Activated naive CD8-positive, alpha-beta T cell treated with anti-CD3 and anti-CD28 coated beads, Interleukin-2, amount 10 ng/mL, durations not matched to agents 7 days and 5 days (primary cell): ENCODE measurements at places on chromosomes 3 and 15.

GRCh38 chr15:92006186-92007028, 152.9 kb downstream of the SLCO3A1 start:
- no peak for DNase-seq

DNA sequence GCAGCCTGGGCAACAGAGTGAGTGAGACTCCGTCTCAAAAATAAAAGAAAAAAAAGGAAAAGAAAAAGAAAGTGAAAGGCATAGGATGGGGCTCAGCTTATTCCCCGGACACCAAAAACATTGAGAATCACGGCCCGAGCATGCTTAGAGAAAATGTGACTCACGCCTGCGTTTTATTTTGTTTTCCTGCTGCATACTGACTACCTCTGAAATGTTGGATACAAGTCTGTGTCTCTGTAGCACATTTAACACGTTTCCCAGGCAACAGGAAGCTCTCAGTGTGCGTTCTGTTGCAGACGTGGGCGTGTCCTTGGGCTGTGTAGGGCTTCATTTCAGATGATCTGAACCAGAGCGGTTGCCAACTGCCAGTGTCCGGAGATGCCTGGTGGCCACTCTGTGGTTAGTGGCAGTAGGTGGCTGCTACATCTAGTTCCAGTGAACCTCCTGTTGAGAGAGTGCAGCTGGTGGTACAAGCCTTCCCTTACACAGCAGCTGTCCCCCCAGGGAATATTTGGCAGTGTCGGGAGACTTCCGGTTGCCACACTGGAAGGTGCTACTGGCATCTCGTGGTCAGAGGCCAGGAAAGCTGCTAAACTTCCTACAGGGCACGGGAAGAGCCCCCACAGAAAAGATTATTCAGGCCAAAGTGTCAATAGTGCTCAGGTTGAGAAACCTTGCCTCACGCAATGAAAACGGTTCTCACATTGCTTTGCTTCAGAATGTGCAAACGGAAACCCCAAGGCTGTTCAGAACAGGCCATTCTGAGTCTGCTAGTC, 3.0 kb downstream of the SLC51A start:
- DNase-seq: no peak

- DNase-seq: no peak
Observed at GRCh38 chr3:27536491-27536890, 52.3 kb upstream of the SLC4A7 start.

DNA sequence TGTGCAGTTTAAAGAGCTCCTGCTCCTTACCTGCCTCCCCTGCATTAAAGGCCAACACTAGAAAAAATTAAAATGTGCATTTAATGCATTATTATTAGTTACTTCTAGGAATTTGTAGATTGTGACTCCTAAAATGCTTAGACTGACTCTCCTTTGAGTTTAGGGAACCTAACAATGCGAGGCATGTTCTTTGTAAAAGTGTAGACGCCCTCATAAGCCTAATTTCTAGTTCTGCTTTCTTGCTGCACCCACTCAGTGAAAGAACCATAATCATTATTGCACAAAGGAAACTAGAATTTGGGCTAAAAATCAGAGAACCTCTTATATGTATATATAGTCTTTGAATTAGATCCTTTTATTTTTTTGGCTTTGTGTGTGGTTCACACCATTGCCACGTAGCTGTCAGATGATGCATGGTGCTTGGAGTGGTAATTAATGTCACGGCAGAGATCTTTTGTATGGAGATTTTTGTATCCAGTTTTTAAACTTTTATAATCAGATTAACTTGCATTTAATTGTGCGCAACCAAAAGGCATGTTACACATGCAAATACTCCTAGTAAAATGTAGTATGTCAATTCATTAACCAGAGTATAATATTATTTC, 710 bp downstream of the ABHD10 start:
- no peak for DNase-seq

DNA sequence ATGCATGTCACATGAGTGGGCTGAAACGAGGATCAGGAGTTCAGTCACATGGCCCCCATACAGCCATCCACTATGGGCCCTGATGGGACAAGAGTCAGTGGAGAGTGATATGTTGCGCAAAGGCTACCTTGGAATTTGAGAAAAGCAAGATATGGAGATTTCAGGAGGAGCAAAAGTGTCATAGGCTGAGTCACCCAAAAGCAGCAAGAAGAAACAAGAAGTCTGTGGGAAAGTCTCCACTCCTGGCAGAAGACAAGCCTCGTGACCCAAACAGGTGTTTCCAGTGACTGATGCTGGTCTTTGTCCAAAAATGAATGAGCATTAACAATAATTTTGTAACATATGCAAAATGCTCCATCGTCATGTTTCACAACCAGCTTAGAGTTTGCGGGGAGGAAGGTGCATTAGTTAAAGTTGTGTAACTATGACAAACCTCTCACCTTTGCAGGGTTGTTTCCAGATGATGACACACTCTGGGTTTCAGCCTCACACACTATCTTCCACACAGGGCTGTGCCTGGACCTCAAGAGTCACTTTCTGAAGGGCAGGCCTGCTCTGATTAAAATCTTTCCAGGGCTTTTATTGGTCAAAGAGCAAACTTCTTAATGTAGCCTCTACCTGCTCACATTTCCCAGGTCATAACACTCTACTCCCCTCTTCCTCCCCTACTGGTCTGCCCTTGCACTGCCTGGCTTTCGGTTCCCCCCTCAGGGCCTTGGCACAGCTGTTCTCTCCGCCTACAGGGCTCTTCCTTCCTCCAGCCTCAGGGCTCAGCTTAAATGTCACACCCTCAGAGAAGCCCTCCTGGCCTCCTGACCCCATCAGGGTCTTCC, 3.9 kb upstream of the DNASE1L3 start:
- DNase-seq: no peak

- no peak for DNase-seq
Observed at GRCh38 chr3:165725296-165725695, 111.9 kb downstream of the BCHE start.

- no peak for DNase-seq
Observed at GRCh38 chr3:193078996-193079753, 161.5 kb upstream of the MB21D2 start.

GRCh38 chr3:25648107-25648535, 16.6 kb downstream of the TOP2B start:
- DNase-seq: peak; percentile 46

- DNase-seq: no peak
Observed at GRCh38 chr15:36608180-36608579, 28.8 kb downstream of the CDIN1 start.

GRCh38 chr15:55915221-55915620, 78.2 kb downstream of the NEDD4 start:
- no peak for DNase-seq

DNA sequence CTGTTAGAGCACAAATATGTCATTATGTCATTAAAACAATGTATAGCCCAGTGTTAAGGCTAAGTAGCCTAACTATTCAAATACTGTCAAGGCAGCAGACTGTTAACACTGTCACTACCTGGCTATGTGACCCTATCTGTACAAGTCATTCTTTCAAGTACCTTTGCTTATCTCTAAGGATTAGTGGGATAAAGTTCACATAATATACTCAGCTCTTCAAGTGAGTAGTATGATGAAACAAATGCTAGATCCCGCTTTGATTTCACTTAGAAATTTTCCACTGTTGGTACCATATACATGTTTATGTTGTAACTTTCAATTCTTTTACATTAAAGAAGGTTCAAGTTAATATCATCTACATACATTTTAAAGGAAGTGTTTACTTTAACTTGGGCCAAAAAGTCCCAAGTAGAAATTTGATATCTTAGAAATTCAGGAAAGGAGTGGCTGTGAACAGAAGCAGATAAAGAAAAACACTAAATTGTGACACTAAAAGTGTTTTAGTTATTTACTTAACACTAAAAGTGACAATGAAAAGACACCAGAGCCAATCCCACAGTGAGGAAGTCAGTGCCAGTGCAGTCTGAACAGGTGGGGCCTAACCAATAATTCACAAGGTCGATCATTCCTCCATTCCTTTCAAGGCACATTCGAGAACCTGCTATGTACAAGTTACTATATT, 4.8 kb upstream of the RFX7 start:
- DNase-seq: no peak

DNA sequence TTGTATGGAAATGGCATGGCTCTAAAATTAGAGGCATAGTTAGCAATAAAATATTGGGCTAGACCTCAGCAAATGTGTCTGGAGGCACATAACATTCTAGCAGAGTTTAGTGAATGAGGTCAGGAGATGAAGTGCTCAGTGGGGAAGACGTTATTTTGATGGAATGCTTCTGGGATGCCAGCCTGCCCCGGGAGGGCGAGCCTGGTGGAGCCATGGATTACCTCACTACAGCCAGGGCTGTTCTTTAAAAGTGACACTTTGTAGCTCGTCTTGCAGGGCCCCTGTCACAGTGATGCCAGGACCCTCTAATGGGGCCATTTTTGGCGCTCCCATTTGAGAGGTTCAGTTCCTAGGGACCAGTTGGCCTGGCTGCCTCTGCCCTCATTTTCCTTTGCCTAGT, 48.5 kb downstream of the PXYLP1 start:
- no peak for DNase-seq

DNA sequence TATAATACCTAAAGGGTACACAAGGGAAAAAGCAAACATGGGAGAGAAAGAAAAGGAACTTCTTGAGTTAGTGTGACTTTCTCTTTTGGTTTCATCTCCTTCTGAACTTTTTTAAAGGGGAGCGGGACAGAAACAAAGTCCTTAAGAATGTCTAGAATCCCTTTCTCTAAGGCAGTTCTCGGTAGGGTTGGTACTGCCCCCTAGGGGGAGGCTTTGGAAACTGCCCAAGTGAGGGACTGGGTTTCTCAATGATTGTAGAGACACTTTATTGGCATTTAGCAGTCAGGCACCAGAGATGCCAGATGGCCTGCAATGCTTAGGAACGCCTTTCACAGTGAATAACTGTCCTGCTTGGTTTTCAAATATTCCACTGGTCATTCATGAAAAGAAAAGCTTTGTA, 172.7 kb downstream of the WDR72 start:
- DNase-seq: no peak

DNA sequence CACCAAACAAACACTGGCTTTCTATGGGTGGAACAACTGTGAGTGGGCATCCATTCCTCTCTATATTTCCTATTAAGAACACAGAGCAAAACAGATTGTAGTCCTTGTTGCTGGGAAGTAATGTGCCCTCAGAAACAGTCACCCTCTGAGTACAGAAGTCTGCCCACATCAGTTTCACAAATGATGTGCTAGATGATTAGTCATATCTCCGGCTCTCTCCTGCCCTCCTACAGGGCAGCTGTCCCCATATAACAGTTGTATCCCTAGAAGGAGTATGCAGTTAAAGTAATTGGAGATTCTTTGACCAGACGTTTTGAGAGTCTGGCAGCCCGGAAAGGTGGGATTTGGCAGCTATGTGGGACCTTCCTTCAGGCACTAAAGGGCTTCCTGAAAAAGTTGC, 159.9 kb downstream of the APBA2 start:
- no peak for DNase-seq

DNA sequence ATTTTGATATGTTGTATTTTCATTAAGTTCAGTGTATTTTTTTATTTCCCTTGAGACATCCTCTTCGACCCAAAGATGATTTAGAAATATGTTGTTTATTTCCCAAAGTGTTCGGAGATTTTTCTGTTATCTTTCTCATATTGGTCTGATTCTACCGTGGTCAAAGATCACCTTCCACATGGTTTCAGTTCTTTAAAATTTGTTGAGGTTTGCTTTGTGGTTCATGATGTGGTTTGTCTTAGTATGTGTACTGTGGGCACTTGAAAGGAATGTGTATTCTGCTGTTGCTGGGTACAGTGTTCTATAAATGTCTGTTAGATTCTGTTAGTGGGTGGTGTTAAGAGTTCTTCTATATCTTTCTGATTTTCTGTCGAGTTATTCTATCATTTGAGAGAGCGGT, 103.4 kb upstream of the FHIT start:
- DNase-seq: no peak

DNA sequence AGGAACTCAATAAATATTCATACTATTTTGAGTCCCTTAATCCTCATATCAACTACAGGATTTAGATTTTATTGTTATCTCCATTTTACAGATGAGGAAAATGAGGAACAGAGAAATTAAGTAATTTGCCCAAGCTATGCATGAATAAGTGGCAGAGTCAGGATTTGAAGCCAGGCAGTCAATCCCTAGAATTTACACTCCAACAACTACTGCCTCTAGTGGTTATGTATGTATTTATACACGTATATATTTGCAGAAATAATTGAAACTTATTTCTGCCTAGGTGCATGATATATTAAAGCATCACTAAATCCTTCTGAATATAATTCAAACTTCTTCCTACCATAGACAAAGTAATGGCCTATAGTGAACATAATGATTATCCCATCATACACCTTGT, 137.4 kb downstream of the SERPINI1 start:
- no peak for DNase-seq

- DNase-seq: no peak
Observed at GRCh38 chr15:66994927-66995656, 70.3 kb upstream of the SMAD3 start.

DNA sequence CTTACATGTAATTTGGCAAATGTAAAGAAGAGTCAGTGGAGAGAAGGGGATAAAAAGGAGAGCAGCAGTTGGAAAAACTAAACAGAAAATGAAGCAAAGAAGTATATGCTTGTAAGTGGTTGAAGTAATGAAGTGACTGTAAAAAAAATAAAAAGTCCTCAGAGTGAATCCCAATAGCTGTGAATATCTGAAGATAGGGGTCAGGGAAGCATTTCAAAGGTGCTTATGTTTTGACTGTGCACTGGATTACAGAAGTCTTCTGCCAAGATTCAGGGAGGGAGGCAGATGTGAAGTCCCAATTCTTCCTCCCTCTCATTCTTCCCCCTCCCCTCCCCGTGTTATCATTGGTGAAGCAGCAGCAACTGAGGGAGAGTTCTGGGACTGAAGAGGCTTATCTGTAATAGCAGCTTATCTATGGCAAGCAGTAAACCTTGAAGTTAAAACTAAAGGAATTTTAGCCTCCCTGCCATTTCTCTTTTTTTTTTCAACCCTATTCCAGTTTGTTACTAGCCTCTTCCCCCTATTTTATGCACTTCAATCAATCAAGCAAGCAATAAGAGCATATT, 597.9 kb downstream of the IGSF11 start:
- DNase-seq: no peak

GRCh38 chr3:112333381-112334317, 693 bp downstream of the CD200 start:
- DNase-seq: no peak

DNA sequence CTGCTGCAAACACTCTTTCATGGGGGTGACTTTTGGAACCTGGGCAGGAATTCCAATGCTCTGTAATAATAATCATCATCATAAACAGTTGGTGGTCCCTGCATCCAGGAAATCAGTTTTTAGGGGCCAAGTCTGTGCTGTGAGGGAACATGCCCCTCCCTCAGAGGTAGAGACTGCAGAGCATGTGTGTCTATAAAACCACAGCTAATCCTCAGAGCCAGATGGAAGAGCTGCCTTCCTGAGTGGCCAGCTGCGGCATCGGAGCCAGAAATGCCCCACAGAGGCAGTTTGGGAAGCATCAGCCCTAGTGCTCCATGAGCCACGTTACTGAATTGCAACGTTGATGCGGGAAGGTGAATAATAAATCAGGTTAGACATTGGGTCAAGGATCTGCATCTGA, 12.9 kb upstream of the TPM1 start:
- no peak for DNase-seq

GRCh38 chr3:127549826-127550467, 40.6 kb downstream of the TPRA1 start:
- DNase-seq: no peak
